ENCODE measurements at places on chromosomes 1 and 21.

- no peak for DNase-seq
Measured at GRCh38 chr1:244654108-244655038, 1.4 kb downstream of the DESI2 start.

DNA sequence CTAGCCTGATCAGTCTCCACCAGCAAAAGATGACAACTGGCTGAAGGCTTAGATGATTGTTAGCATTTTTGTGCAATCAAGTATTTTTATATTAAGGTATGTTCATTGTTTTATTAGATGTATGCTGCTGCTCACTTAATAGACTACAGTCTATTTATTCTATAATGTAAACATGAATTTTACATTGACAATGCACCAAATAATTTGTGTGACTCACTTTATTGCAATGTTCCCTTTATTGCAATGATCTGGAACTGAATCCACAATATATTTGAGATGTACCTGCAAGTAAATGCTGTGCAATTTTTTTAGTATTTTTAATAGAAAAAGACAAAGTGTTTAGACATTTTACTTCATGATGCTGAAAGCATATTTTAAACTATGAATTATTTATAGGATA lies 896.5 kb downstream of the AMY1C start:
- no peak for DNase-seq

- DNase-seq: no peak
Measured at GRCh38 chr1:71796006-71796405, 486.3 kb downstream of the NEGR1 start.

DNA sequence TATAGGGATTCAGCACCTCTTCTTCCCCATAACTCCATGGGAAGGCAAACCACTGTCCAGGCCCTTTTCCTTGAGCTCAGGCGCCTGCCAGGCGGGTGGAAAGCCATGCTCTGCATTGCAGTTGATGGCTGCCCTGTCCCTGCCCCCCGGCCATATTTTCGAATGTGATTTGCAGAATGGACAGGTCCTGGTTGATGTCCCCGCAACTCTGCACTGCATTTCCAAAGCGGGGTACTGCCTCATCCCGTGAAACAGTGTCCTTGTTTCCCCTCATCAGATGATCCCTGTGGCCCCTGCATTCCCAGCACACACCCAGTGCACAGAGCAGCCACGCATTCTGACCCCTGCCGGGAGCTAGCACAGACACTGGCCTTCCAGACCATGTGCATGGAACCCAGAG lies 33.7 kb upstream of the SCMH1 start:
- no peak for DNase-seq

- DNase-seq: no peak
Measured at GRCh38 chr1:164569241-164569640, 10.3 kb downstream of the PBX1 start.

- no peak for DNase-seq
Measured at GRCh38 chr1:160200786-160201185, 4.4 kb upstream of the PEA15 start.
